ENCODE measurements at places on chromosomes 1 and 21.

DNA sequence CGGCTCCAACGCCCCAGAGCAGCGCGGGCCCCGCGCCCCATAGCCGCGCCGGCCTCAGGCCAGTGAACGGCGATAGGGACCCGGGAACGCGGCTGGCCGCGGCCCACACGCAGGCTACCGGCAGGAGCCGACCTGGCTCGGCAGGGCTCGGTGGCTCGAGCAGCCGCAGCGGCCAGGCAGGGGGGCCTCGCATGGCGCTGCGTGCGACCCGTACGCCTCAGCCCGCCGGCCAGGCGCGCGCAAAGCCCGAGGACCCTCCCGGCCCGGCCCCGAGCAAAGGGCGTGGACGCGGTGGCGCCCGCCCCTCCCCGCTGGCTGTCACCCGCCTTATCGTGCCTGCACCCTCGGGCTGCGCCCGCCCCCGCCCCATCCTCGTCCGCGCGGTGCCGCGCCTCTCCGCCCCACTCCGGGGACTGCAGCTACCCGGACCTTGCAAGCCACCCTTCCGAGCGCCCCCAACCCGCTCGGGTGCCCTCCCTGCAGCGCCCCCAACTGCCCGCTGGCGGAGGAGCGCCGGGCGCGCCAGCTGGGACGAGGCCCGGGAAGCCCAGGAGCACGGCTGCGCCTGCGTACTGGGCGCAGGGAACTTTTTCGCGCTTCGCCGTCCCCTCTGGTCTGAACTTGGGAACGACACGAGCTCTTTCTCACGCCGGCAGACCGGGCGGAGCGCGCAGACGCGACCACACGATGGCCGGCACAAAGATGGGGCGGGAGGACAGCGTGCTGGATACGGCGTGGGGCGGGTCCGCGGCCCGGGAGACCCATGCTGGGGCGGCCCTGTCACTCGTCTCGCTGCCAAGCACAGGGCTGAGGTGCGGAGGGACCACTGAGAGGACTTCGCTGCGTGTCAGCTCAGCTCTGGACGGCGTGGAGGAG, at the start of gene ABCB10:
ABCB10 (minus strand) TSS at position 248 of the 876 bp plus-strand sequence; CDS start at position 193, 55 bp downstream.
- peak; percentile 80 for DNase-seq

DNA sequence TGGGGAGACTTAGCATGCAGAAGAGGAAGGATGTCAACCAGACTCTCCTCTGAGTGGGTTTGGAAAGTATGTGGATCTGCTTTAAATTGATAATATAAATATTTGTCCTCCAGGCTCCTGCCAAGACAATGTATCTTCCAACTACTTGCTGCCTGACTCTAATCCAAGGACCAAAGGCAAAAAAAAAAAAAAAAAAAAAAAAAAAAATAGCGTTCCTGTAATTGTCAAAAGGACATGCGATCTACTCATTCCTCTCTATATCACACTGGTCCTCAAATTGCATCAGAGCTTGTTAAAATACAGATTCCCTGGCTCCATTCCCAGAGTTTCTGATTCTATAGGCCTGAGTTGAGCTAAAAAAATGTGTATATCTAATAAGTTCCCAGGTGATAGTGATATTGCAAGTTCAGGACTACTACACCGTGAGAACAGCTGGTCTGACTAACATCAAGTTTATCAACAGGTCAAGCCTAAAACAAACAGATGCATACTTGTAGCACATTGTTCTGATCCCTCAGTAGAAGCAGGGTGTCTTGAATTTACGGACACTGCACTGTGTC, 141.3 kb downstream of the TNR start:
- DNase-seq = no peak

GRCh38 chr1:3217181-3217641, 148.2 kb downstream of the PRDM16 start:
- no peak for DNase-seq

- DNase-seq = no peak
Measured at GRCh38 chr1:239682046-239682445, 295.7 kb downstream of the CHRM3 start.

- no peak for DNase-seq
Measured at GRCh38 chr1:20074725-20075171, 4.8 kb downstream of the PLA2G5 start.

DNA sequence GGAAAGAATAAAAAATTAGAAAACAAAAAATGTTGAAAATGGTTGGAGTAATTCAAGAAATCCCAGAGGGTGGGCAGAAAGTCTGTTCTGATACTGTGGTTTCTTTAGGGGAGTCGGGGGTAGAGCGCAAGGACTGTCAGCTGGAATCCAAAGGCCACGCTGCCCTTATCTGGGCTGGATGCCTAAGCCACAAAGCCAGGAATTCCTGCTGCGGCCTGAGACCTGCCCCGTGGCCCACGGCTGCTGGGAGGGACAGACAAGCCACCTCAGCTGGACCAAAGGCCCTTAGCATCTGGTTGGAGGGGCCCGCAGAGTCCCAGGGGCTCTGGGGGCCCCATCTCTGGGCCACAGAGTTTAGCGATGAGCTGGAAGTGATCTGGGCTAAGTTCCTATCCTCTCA, 60.2 kb downstream of the DMRTB1 start:
- DNase-seq = no peak

DNA sequence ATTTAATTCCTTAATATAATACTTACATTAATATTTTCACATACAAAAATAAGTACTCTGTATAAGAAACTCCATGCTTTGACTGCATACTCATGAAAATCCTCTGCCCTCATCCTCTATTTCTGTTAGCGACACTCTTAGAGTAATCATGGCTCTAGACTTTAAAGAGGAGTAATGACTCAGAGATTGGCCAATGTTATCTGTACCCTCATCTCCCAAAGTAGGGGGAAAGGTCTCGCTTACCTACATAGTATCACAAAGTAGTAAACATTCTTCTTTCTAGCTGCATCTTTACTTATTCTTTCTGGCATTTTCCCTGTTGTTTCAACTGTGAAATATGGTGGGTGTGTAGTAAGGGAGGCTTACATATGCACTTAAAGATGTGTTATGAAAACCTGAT, 29.8 kb upstream of the SPAG17 start:
- DNase-seq = no peak

GRCh38 chr1:206513312-206514111, 6.2 kb downstream of the RASSF5 start:
- DNase-seq = no peak

- DNase-seq = no peak
Measured at GRCh38 chr21:30478004-30478403, 2.2 kb downstream of the KRTAP19-1 start.

DNA sequence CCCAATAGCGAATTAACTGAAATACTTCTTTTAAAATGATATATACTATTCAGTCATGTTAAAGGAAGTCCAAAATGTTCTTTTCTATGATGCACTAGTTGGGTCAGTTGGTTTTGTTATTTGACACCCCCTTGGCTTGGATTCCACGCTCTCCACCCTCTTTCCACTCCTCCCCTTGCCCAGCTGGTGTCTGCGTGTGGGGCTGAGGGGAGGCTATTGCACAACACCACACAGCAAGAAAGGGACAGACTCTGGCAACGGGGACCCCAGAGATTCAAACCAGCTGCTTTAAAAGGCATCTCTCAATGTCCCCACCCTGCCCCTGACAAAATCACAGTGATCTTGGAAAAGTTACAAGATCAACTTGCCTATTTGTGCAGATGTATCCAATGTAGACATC, 394.3 kb downstream of the TGFB2 start:
- DNase-seq = no peak

- no peak for DNase-seq
Measured at GRCh38 chr1:215114154-215114933, 31.8 kb downstream of the KCNK2 start.

DNA sequence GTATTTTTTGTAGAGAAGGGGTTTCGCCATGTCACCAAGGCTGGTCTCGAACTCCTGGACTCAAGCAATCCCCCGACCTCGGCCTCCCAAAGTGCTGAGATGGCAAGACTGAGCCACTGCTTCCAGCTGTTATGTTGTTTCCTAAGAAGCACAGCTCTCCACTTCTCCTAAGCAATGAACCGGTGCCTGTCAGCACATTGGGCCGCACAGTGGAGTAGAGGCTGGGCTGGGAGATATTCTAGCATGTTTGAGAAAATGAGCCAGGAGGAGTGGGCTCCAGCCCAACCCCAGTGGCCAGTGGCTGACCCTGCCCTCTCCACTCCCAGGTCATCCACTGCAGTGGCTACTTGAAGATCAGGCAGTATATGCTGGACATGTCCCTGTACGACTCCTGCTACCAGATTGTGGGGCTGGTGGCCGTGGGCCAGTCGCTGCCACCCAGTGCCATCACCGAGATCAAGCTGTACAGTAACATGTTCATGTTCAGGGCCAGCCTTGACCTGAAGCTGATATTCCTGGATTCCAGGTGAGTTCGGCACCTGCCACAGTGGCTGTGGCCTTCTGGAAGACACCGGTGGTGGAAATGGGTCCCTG, 27.0 kb downstream of the SIM2 start:
- no peak for DNase-seq

GRCh38 chr1:2532485-2533160, 2.6 kb upstream of the HES5 start:
- DNase-seq = no peak

GRCh38 chr1:205273551-205273982, 45.8 kb downstream of the TMCC2 start:
- DNase-seq = peak; percentile 79

DNA sequence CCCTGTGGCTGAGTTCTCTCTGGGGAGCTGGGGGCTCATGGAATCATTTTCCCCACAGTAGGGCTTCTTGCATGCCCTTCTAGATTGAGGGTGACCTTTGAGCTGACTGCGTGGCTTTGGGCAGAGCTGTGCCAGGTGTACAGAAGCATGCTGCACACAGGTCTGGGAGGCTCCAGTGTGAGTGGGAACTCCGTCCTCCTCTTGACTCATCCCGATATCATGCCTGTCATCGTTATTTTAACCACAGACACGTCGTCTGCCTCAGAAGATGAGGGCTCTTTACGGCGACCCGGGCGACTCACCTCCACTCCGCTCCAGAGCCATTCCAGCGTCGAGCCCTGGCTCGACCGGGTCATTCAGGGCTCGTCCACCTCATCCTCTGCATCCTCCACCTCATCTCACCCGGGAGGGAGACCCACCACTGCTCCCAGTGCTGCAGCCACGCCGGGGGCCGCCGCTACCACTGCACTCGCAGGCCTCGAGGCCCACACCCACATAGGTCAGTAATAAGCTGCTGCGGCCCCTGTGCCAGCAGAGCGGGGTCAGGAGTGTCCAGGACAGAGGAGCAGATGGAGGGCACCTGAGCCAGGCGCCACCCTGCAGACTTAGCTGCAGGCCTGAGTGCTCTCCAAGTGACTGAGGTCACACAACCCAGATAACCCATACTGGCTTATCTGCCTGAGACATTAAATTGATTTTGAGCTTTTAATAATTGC, 39.8 kb downstream of the DIP2A start:
- no peak for DNase-seq

- DNase-seq = no peak
Measured at GRCh38 chr1:213061263-213061662, 10.2 kb downstream of the RPS6KC1 start.

GRCh38 chr21:34166468-34166867, 93.1 kb downstream of the MRPS6 start:
- DNase-seq = no peak

GRCh38 chr1:1677718-1678580, 14.6 kb downstream of the SLC35E2B start:
- DNase-seq = peak; percentile 58

All from central memory CD4-positive, alpha-beta T cell (primary cell).